ENCODE measurements at places on chromosomes 2 and 18. TPM values are rescaled to one million over a fixed set of nuclear protein-coding genes. Genes with fewer than 3 reads are reported as not detected.

ZNF892 gene
- 21.2 TPM for total RNA-seq

NTSR2 gene
- 0.87 TPM for total RNA-seq

EDAR gene
- not detected for total RNA-seq

PDCL3 gene
- total RNA-seq = 12.1 TPM

NEU4 gene
- not detected for total RNA-seq

KANSL1L gene
- 141 TPM for total RNA-seq

ACTR1B gene
- total RNA-seq = 82.2 TPM

SPR gene
- 29.3 TPM for total RNA-seq

- no peaks in the 10 kb centered on the region for H3K36me3 ChIP-seq
- no peaks in the 10 kb centered on the region for H3K4me1 ChIP-seq
- no peak overlapping the region for H3K27ac ChIP-seq
- DNase-seq = no peak
- H3K4me3 ChIP-seq = no peak overlapping the region
Observed at GRCh38 chr2:224151161-224151560, 112.1 kb upstream of the SERPINE2 start.

DNA sequence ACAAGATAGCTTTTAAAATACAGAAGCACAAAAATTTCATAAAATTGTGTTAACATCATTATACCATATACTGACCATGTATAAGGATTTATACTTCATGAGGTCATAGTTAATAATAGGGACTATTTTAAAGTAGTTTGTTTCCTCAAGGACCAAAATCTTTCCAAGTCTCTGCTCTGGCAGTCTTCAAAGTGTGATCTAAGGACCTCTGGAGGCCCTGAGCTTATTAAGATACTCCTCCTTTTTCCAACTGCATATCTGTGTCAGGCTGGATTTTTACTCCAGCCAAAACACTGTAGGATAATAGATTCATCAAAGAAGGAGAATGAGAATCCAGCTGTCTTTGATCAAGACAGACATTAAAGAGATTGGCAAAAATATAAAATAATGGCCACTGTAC, 1.7 kb upstream of the SCYGR2 start:
- H3K36me3 ChIP-seq = no peaks in the 10 kb centered on the region
- H3K4me3 ChIP-seq = no peak overlapping the region
- no peaks in the 10 kb centered on the region for H3K4me1 ChIP-seq
- no peak for DNase-seq

GRCh38 chr2:134375935-134376334, 122.1 kb downstream of the MGAT5 start:
- DNase-seq = peak; percentile 29
- H3K27ac ChIP-seq = no peak overlapping the region
- no peak overlapping the region for H3K4me3 ChIP-seq
- H3K4me1 ChIP-seq = peaks cover 9% of the 10 kb centered on the region
- H3K27me3 ChIP-seq = no peaks in the 10 kb centered on the region

DNA sequence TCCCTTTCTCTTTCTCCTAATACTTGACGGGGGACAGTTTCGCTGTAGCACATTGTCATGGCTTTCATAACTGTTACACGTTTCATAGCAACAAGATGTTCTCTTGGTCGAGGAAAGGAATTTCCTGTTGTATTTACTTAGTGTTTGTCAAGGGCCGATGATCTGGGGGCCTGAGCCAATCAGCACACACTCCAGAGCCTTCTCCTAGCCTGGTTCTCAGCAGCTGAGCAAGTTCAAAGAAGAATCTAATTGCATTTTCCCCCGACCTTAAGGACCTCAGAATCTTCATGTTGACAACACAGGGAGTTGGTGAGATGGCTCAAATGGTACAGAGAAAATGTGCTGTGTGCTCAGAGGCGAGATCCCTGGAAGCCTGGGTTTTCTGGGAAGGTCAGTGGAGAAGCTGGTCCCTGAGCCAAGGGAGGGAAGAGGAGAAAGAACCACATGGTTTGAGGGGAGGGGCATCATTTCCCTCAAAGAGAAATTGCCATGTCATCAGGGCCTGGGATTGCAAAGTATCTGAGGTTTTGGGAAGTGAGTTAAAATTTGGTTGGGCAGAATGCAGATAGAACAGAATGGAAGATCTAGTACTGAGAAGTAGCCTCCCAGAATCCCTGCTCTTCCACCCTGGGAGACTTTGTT, 76.9 kb upstream of the AGAP1 start:
- peak overlapping the region; percentile 16 for H3K27ac ChIP-seq
- H3K4me3 ChIP-seq = no peak overlapping the region
- no peaks in the 10 kb centered on the region for H3K27me3 ChIP-seq

DNA sequence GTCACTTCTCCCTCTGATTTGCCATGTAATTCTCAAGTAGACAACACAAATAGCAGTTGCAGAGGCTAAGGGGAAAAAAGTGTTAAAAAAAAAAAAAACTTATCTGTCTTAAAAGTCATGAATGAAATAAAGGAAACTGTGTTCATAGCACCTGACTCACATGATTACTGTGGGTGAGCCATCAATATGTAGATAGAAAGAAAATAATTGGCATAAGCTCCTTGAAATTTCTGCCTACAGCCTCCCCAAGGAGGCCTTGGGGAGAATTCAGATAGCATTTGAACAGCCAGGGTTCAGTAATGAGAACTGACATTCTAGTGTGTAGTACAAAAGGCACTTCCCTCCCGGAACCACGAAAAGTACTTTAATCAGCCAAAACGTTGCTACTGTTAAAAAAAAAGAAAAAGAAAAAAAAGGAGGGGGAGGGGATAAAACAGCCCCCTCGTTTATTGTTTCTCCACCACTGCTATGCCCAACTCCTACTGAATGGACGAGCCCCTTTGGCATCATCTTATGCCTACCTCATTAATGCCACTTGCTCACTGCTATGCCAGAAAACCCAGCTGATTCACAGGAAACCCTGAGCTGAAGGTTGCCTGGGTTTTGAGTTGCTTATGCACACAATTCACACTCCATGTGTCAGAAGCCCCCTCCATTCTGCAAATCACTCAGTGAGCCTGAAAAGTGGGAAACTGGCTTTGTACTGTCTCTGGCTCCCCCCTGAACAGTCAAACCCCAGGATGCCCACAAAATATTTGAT, 65.5 kb upstream of the KLF7 start:
- no peak for DNase-seq
- no peaks in the 10 kb centered on the region for H3K36me3 ChIP-seq
- no peak overlapping the region for H3K4me3 ChIP-seq
- H3K27ac ChIP-seq = peak overlapping the region; percentile 40
- no peaks in the 10 kb centered on the region for H3K27me3 ChIP-seq

- H3K27ac ChIP-seq = no peak overlapping the region
- H3K27me3 ChIP-seq = no peaks in the 10 kb centered on the region
- no peaks in the 10 kb centered on the region for H3K4me1 ChIP-seq
- no peak for DNase-seq
Observed at GRCh38 chr2:81505586-81505985, 1201.0 kb upstream of the LRRTM1 start.

GRCh38 chr18:69097349-69097748, 299.5 kb downstream of the CCDC102B start:
- DNase-seq = no peak
- no peaks in the 10 kb centered on the region for H3K36me3 ChIP-seq
- no peaks in the 10 kb centered on the region for H3K4me1 ChIP-seq
- no peak overlapping the region for H3K27ac ChIP-seq
- no peak overlapping the region for H3K4me3 ChIP-seq

DNA sequence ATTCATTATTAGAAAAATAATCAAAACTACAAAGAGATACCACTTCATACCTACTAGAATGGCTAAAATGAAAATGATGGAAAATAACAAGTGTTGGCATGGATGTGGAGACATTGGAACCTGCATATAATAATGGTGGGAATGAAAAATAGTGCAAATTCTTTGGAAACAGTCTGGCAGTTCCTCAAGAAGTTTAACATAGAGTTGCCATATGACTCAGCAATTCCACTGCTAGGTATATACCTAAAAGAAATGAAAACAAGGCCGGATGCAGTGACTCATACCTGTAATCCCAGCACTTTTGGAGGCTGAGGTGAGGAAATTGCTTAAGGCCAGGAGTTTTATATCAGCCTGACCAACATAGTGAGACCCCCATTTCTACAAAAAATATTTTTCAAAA, 41.6 kb upstream of the ACYP2 start:
- no peak overlapping the region for H3K4me3 ChIP-seq
- no peak overlapping the region for H3K27ac ChIP-seq

- no peaks in the 10 kb centered on the region for H3K4me1 ChIP-seq
- no peak overlapping the region for H3K4me3 ChIP-seq
- no peaks in the 10 kb centered on the region for H3K36me3 ChIP-seq
- no peak for DNase-seq
Observed at GRCh38 chr2:167209784-167210183, 321.5 kb downstream of the XIRP2 start.

- no peak overlapping the region for H3K4me3 ChIP-seq
- H3K4me1 ChIP-seq = peaks cover 39% of the 10 kb centered on the region
- peaks cover 7% of the 10 kb centered on the region for H3K36me3 ChIP-seq
- peak overlapping the region; percentile 88 for H3K27ac ChIP-seq
- no peaks in the 10 kb centered on the region for H3K27me3 ChIP-seq
Observed at GRCh38 chr2:230868947-230869913, 4.5 kb downstream of the ITM2C start.

DNA sequence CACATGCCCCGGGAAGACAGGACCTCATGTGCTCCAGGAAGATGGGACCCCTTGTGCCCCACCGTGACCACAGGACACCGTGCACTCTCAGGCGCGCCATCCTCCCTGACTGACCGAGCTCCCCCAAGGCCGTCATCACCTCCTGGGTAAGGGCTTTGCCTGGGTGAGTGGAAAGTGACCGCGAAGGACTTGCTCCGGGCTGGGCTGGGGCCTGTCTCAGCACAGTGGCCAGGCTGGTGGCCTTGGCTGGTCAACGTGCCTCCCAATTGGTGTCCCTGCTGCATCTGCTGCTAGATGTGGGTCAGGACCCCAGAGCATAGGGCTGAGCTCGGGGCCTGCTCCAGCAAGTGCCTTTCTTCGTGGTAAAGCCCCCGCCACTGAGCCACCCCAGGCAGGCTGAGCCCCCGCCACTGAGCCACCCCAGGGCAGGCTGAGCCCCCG, 69.7 kb upstream of the CTDP1 start:
- no peaks in the 10 kb centered on the region for H3K4me1 ChIP-seq
- DNase-seq = no peak
- no peak overlapping the region for H3K4me3 ChIP-seq
- H3K36me3 ChIP-seq = no peaks in the 10 kb centered on the region
- no peaks in the 10 kb centered on the region for H3K27me3 ChIP-seq
